ENCODE measurements at places on chromosomes 16 and 17. TPM values are rescaled to one million over a fixed set of nuclear protein-coding genes. Genes with fewer than 3 reads are reported as not detected.

DNA sequence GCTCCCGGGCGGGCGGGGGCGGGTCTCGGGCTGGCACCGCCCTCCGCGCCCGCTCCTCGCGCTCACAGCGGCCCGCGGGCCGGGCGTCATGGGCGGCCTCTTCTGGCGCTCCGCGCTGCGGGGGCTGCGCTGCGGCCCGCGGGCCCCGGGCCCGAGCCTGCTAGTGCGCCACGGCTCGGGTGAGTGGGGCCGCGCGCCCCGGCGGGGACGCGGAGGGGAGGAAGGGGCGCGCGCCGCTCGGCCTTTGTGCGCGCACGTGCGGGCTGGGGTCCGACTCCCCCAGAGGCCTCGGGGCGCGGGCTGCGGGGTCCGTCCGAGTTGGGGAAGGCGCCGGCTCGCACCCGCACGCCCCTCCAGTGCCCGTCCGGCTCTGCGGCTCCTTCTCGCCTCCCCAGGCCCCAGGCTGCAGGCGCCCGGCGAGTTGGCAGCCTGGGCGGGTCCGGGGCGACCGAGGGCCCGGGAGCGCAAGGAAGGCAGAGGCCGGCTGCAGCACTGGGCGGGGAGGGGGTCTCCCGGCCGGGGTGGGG is at the start of gene NME4:
Gene NME4 (plus strand): TSS at position 65 of the 527 bp plus-strand sequence. CDS start 24 bp downstream, at position 89.
- DNase-seq = peak; percentile 46

DNA sequence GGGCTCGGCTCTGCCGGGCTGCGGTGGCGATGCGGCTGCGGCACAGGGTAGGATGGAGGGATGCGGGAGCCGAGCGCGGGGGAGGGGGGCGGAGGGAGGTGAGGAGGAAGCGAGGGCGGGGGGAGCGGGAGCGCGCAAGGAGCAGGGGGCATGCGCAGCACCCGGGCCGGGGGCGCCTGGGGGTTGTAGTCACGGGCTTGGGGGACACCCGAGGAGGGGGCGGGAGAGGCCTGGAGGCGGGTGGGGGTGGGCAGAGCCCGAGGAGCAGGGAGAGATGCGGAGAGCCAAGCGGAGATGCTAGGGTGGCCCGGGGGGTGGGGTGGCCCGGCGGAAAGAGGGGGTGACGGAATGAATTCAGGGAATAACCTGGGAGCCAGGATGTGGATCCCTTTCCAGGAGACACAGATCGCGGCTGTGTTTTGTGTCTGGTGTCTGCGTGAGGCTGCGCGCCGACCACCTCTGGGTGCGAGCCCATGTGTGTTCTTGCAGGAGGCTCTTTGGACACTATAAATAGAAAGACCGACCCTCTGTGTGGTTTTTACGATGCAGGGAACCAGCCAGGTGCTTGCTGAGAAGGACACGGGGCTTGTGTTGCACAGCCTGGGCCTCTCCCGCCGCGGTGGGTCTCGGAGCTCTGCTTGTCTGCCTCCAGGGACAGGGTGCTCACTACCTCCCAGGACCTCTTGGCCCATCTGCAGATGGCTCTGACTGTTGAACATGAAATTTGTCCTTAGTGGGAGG is at the start of gene STX1B:
Gene STX1B (minus strand): TSS at position 54 of the 741 bp plus-strand sequence. CDS start 242 bp downstream, outside the sequence.
- no peak for DNase-seq

GRCh38 chr16:64450177-64450576 is 671.7 kb downstream of the CDH11 start:
- DNase-seq = no peak

MSLN gene
- not detected for total RNA-seq

- no peak for DNase-seq
Observed at GRCh38 chr16:2819939-2820835, 3.1 kb downstream of the PRSS21 start.

DNA sequence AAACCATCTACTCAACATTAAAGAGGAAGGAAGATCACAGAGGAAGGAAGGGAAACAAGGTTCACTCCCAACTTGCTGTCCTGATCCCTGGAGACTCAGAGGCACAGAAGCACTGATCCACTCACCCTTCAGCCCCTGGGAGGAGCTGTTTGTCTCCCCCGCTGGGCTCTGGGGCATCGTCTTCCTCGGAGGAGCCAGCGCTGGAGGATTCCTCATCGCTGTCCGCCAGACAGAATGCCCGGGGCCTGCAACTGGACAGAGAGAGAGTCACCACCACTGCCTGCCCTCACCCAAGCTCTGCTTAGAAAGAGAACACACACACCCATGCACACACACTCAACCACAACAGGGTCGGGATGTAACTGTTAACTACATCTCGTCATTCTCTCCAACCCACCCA is 24.8 kb upstream of the ERN1 start:
- no peak for DNase-seq

DNA sequence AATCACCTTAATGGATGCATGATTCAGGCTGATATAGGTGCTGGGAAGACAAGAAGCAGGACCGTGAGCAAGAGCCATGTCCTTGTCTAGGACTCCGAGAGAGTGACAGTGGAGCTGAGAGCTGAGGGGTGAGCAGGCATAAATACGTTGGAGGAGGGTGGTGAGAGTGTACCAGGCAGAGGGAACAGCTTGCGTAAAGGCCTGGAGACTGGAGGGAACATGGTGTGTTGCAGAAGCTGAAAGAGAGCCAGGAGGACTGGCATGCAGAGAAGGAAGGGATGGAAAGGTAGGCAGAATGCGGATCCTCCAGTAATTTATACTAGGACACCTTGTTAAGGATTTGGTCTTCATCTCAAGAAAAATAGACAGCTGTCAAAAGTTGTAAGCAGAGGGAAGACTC is 653.2 kb downstream of the HS3ST4 start:
- DNase-seq = no peak

SOST gene
- total RNA-seq = 0.05 TPM

GRCh38 chr17:50476545-50477315 is 1.9 kb upstream of the RSAD1 start:
- DNase-seq = no peak
